GM23248 (cell line): ENCODE measurements at places on chromosomes 16 and 17. TPM values are rescaled to one million over a fixed set of nuclear protein-coding genes. Genes with fewer than 3 reads are reported as not detected.

Gene LRRC45
- total RNA-seq, result 14.8 and 15.3 TPM in 2 replicates

Gene NHERF2
- total RNA-seq, result 27.3 and 39.7 TPM in 2 replicates

Gene EPN3
- not detected in 2 replicates for total RNA-seq

DNA sequence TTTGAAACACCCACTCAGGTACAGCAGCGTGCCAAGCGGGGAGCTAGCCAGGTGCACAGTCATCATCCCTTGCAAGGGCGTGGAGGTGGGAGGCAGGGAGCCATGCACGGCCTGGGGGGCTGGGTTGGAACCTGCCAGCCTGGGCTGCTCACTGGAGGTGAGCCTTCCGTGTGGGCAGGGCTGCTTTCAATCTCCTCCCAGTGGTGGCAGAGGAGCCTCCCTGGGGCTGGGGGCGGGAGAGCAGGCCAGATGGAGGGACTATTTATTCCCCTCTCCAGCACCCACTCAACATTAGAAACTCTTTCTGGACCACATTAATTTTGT, 90.3 kb downstream of the KATNIP start:
- DNase-seq, result no peak

DNA sequence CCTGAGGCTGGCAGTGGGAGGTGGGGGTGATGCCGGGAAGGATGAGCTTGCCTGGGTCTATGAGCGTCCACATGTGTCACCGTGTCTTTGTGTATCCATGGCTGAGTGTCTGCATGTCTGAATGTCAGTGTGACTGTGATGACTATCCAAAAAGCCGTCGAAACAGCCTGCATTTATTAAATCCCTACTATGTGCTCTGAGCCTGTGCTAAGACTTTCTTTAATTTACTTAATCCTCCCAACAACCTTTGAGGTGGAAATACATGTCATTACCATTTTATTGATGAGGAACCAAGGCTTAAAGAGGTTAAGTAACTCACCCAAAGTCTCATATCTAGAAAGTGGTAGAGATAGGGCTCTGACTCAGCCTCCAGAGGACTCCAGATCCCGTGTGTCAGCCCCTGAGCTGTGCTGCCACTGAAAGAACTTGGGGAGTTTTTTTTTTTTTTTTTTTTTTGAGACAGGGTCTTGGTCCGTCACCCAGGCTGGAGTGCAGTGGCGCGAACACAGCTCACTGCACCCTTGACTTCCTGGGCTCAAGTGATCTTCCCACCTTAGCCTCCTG, 20.0 kb downstream of the ARHGAP23 start:
- DNase-seq, result peak; percentile 57

- peak; percentile 48 for DNase-seq
These were observed at the start of gene PLXDC1 for GRCh38 chr17:39151150-39151942. PLXDC1 (minus strand) TSS chr17:39151637; CDS start chr17:39151437, 200 bp downstream.
